ENCODE measurements at places on chromosomes 6 and 20.

GRCh38 chr20:19786311-19786710 is 28.3 kb downstream of the RIN2 start:
- DNase-seq: peak; percentile 79

DNA sequence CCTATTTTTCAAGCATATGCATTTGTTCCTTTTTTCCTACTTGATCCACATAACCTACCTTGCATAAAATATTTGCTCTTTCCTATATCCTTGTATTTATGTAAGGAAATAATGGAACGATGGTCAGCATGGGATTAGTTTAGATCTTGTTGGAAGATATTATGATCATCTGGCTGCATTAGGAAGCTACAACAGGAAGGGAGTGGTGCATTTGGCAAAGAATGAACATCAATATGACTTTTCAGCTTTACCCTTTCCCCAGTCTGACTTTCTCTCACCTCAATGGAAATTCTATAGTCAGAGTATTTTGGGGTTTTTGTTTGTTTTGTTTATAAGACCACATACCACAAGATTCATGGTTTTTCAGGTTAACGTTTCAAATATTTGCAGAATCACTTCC is 66.0 kb downstream of the HS3ST5 start:
- DNase-seq: no peak

DNA sequence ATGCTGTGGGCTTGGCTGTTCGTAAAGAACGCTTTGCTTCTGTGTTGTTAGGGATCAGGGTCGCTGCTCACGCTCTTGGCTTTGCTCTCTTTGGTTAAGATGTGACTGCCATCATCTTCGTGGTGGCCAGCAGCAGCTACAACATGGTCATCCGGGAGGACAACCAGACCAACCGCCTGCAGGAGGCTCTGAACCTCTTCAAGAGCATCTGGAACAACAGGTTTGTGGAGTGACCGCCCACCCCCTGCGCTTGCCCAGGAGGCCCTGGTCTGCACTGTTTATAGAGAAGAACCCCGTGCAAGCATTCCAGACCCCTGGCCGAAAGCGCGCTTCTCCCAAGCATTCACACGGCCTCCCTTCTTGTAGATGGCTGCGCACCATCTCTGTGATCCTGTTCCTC is 57.1 kb downstream of the GNAS start:
- DNase-seq: no peak

DNA sequence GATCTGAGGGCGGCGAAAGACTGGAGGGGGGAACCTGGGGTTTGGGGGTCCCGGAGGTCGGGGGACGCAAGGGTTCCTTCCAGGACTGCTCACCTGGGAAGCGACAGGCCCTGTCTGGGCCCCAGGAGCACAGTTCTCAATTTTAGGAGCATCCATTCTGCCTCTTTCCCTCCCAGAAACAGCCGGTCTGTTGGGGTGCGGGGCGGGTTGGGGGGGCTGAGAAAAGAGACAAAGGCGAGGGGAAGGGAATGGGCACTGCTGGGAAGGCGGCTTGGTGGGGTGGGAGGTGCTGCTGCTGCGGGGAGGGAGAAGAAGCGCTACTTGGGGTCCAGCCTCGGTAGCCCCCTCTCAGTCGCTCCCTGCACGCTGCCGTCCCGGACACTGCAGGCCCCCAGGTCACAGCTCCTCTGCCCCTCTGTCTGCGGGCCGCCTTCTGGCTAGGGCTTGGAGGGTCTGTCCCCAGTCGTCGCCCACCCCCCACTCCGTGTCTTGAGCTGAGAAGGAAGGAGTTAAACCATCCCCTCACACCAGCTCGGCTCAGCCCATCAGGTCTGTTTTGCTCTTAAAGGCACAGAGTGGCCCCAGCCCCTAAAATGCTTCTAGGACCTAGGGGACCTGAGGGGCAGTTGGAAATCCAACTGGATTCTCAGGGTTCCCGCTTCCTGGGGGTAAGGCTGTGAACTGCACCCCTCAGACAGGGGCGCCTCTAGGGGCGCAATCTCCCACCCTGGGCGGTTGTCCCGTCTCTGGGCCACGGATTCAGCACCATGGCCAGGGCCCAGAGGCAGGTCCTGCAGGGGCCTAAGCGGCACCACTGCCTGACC is 690 bp downstream of the GDAP1L1 start:
- DNase-seq: peak; percentile 25

DNA sequence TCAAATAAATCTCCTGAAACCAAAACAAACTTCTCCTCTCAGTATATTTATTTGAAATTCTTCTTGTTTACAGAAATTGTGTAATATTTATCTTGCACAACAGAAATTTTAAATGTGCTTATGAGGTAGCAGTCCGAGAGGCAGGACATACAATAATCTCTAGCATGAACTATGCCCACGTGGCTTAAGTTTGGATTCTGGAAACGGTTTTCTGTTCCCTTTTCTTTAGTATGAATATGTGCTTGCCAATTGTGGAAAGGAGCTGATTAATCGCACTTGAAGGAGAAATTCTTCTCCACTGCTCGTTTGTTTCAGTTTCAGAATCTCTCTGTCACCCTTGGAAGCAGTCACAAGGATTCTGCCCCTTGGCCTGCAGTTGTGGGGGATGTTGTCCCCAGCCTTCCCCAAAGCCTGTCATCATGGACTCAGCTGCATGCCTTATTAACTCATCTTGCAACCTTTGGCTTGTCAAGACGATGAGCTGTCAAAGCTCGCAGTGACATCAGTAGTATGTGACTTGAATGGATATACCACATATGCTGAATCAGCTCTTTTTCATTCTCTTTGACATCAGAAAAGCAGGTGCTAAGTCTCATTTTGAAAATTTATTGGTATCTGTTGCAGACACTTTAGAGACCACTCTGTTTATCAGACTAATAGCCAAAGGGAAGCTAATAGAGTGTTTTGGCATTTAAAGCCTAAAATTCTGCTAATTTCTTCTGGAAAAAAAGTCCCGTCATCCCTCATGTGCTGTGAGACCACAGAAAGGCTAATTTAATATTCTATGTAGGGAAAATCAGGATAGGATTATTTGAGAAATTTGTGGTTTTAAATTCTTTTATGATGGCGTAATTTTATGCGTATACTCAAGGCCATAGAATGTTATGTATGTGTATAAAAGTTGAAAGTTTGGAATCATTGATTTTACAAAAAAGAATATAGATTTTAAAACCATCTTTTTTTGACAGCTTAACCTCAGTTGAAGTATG is 186.8 kb downstream of the ARID1B start:
- peak; percentile 74 for DNase-seq

DNA sequence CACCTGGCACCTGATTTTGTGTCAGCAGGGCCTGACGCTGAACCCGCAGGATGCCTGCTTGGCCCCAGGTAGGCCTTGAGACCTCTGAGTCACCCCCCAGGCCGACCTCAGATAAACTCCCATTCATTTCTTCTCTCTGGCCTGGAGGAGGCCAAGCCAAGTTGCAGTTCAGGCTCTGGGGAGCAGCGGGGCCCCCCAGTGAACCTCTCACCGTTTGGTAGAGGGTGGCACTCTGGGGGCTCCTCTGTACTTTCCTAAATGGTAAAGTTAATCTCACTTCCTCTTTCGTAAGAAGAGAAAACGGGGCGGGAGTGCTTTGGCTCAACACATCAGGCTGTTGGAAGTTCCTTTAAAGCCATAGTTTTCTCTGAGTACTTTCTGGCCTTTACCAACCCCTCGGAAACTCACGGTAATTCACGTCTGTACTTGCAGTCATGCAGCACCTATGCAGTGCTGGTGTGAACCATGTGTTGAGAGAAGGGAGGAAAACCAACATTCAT is 2.8 kb downstream of the SIRPA start:
- DNase-seq: no peak

- DNase-seq: no peak
Measured at GRCh38 chr20:2353231-2353630, 27.5 kb upstream of the TGM6 start.

DNA sequence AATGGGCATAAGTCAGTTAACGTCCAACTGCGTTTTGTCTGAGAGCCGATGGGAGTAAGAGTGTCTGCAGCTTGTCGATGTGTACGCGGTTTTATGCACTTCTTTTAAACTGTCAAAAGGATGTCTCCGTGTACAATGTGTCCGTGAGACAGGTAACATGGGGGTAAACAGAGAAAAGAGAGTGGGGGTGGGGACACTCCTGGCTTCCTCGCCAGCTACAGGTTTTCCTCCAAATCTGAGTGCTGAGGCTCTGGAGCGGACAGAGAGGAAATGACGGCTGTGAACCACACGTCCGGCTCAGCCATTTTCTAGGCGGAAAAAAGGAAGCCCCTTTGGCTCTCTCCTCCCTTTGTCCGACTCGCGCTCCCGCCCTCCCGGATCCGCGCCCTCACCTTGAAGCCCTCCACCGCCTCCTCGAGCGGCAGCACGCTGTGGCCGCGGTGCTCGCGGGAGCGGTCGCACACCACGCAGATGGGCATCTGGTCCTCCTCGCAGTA is 916 bp downstream of the TRIM27 start:
- DNase-seq: peak; percentile 53

DNA sequence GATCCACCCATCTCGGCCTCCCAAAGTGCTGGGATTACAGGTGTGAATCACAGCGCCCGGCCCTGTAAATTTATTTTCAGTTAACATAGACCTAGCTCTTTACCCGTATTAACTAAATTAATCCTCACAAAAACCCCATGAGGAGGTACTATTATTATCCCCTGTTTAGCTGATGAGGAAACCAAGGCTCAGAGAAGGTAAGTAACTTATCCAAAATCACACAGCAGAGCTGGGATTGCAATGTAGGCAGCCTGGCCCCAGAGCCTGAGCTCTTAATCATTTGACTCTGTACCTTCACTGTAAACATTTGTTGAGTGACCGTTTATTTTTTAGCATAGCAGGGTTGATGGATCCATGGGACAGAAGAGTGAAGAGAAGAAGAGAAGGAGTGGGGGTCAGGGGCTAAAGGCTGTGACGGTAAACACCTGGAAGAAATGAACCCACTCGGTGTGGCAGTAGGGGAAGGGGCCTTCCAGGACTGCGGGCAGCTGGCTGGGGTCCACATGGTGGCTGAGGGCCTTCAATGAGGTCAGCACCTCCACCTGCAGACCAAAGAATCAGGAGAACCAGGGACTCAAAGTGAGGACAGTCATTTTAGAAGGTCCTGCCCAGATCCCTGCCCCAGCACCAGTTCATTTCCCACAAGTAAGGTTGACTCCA is 35.2 kb downstream of the KIAA1755 start:
- no peak for DNase-seq

DNA sequence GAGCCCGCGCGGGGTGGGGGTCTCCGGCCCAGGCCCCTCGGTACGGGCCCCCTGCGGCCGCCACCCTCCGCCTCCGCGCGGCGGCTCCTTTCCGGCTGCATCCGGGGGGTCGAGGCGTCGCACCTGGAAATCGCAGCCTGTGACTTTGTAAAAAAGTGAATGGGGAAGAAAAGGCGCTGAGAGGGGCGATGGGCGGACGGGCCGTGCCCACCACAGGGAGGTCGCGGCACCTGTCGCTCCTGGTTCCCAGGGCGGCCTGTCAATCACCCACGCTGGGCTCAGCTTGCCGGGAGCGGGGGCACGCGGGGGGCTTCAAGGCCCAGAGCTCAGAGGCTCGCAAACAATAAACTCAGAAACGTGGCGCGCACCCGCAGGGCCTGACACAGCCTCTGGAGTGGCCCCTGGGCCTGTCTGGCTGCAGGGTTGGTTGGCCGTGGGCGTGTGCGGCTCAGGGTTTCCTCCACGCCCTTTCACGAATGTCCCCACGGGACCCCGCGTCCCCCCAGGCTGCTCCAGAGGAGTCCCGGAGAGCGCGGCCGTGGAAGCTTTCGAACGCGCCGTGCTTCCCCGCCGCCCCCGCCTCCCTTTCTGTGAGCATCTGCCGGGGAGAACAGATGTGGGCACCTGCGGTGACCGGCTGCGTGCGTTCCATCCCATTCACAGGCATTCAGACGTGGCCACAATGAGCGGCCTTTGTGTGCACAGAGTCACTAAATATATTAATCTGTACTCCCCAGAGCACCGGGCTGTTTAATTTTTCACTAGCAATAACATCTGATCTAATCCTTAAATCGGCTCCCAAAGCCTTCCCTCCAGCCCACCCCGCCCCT is 6.1 kb upstream of the DLL1 start:
- DNase-seq: no peak

DNA sequence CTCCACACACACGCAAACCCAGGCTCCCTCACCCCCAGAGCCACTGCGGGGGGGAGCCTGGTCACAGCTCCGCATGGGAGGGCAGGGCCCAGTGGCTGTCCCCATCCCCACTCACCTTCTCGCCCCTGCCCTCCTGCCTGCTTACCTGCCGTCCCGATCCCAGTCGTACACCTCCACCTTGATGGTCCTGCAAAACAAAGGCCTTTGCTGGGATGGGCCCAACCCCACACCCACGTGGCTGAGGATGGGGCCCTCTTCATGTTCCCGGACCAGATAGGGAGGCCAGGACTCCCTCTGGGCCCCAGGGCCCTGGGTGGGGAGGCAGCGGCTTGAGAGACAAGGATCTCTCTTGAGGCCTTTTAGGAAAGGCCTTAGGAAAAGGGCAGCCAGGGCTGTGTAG is 67.6 kb downstream of the RAB44 start:
- DNase-seq: no peak

GRCh38 chr20:36102809-36103596 is 51.5 kb upstream of the EPB41L1 start:
- DNase-seq: no peak

DNA sequence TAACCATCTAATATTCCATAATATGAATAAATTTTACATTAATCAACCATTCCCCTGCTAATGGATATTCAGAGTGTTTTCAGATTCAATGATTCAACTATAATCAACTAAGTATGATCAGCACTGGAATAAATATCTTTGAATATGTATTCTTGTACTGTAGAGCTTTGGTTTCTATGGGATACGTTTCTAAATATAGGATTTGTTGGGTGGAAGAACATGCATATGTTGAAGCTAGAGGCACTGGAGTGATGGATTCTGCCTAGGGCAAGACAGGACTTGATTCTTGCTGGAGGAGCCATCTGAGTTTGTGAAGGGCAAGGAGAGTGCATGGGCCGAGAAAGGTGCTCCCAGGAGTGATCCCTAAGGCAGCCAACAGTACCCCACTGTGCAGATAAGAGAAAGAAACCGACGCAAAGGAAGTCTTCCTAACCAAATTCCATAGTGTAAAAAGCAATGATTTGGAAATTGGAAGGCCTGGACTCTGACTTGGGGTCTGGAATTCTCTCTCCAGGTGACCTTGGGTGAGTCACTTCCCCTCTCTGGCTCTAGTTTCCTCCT is 418.7 kb downstream of the PREX1 start:
- no peak for DNase-seq

GRCh38 chr6:32700391-32701040 is 34.1 kb upstream of the HLA-DQB1 start:
- DNase-seq: peak; percentile 56

DNA sequence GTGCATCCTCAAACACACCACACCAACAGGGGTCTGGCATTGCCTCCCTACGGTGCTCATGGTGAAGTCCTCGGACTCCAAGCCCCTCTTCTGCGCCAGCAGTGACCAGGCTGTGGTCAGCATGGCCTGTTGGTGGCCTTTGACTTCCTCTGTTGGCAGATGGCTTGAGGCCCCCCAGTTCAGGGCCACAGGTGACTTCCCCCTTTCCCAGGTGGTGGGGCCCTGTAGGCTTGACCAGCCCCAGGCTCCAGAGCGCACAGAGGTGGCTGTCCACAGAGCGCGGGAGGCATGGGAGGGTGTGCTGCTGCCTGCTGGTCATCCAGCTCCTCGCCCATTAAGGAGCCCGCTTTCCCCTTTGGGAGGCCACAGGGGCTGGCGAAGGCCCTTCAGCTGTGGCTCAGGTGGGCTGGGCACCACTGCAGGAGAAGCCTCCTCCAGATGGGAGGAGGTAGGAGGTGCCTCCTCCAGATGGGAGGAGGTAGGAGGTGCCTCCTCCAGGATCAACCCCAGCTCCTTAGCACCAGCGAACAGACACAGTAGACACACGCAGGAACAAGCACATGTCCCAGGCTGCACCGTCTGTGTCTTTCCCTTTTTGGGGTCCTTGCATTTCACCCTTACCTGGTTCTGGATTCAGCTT is 52.1 kb upstream of the BHLHE23 start:
- no peak for DNase-seq

- no peak for DNase-seq
Measured at GRCh38 chr6:42177514-42178364, 4.6 kb downstream of the GUCA1A start.

Measured in EL (cell line).